Jurkat, Clone E6-1 (cell line): ENCODE measurements at places on chromosomes 1 and 21.

DNA sequence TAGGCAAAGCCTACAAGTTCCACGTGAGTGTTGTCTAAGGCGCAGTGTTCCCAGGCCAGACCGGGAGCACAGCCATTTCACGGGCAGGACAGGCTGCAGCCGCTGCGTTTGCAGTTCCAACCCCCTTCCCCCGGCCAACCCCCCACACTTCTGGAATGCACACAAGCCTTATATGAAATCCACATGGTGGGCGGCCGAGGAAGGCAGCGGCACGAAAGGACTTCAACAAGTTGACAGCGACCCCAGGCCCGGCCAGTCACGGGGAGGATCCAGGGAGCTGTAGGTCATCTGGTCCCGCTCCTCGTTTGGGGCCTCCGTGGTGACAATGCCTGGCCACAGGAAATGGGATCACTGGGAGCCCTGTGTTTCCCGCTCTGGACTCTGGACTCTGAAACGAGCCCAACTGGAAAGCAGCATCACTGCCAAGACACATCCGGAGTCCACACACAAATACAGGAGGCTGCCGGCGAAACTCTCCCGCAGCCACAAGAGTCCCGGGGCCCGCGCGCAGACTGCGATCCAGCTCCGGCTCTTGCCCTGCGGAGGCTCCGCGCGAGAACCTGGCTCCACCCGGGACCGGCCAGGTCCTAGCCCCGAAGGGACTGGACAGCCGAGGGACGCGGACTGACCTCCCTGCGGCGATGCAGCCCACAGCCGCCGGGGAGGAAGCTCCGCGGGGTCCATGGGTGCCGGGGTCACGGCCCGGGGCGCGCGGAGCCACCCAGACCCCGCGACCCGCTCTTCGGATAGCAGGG, 794 bp downstream of the NID1 start:
- no peak for DNase-seq

GRCh38 chr1:84603941-84604830, 29.9 kb upstream of the CTBS start:
- peak; percentile 25 for DNase-seq

DNA sequence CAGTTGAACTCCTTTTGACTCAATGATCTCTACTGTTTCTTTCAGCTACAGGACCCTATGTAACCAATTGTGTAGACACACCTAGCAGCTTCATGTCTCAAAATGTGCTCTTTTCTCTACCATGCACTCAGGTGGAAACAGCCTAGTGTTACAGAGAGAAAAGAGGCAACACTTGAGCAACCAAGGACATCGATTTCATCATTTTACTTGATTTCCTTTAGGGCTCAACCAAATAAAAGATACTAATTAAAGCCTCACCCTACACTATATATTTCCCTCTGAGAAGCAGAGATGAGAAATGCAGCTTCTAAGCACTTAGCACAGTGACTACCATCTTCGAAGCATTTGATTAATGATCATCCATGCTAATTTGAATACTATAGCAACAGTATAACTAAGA, 55.1 kb downstream of the PTGER3 start:
- DNase-seq, result no peak

DNA sequence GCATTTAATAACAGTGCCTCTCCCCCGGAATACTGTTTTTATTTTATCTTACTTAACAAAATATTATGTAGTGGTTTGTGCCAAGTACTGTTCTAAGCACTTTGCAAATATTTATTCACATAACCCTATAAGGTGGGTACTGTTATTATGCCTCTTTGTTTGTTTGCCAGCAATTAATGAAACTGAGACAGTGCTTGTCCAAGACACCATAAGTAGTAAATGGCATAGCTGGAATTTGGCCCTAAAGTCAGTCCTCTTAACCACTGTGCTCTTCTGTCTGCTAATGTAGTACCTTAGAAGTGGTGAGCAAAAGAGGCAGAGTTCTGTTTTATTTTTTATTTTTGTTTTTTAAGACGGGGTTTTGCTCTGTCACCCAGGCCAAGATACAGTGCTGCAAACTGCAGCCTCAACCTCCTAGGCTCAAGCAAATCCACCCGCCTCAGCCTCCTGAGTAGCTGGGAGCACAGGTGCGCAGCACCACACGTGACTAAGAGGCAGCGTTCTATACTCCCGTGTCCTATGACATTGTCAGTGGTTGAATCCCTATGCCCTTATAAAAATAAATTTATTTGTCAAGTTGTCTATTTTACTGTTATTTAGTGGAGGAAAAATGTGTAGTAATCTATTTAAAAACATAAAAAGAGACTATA, 165.8 kb downstream of the CLEC20A start:
- no peak for DNase-seq

DNA sequence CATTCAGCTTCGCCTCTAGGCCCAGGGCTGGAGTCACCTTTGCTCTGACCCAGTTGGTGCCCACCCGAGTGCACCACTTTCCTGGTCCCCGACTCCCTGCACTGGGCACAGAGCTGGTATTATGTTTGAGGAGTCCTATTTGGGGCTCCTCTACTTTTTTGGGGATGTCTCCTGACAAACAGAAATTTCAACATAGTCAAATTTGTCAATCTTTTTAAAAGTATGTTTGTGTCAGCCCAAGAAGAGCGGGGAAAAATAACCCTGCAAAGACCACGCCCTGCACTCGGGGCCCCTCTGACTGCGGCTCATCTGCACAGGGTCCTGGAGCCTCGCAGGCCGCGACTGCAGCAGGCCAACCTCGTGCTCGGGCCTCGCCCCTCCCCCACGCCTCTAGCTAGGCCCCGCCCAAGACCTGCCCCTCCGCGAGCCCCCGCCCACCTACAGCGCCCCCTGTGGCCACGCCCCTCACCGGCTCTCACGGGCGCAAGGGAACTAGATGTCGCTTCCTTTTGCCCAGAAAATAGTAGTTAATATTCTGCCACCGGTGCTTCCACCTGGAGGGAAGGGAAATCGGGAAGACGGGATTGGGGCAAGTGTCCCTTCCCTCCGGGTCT, 11.4 kb downstream of the FAM229A start:
- DNase-seq, result peak; percentile 76

DNA sequence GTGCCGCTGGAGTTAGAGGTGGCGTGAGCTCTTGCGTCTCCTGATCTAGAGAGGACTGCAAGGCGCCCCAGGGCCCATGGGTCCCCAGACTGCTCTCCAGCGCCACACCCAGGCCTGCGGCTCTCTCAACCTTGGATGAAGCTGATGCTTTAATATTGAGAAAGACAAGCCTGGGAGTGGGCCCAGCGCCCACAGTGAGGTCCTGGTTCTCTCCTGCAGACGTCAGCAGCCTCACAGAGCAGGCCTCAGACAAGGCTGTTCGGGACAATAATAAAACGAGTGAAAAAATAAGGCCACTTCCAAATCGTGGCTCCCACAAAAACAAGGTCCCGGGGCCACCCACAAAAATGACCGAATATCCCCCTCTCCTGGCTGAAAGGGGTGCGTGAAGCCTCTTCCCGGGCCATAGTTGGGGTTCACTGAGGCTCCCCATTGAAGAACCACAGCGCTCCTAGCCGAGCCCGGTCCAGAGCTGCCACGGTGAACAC, 6.0 kb upstream of the DNMT3L start:
- no peak for DNase-seq

GRCh38 chr1:206855859-206856258, 9.6 kb upstream of the IL20 start:
- no peak for DNase-seq

- peak; percentile 14 for DNase-seq
Observed at GRCh38 chr21:32757804-32758203, 13.8 kb downstream of the PAXBP1 start.

DNA sequence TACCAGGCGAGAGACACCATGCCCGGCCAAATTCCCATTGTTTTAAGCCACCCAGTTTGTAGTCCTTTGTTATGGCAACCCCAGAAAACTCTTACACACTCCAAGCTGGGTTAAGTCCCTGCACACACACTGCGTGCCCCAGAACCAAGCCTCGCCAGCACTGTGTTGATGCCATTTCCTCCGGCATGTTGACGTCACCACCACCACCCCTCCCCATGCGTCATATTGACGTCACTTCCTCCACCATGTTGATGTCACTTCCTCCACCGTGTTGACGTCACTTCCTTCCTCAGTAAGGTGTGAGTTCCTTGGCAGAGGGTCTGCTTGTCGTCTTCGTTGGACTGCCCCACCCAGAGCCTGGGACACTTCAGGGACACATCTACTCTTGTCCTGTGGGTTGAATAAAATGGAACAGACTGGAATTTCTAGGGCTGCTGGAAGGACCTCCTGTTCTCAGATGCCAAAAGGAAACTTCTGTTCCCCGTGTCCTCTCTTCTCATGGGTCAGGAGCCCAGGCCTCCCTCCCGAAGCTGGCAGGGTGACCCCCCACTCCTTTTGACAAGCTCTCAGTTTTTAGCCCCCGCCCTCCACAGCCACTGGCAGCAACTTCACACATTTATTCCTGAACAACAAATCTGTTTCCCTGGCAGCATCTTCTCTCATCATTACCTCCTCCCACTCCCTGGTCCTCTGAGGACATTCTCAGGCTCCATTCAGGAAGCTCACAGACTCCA, 643.3 kb downstream of the NPHP4 start:
- no peak for DNase-seq

GRCh38 chr1:202320081-202320405, 21.7 kb downstream of the UBE2T start:
- no peak for DNase-seq

DNA sequence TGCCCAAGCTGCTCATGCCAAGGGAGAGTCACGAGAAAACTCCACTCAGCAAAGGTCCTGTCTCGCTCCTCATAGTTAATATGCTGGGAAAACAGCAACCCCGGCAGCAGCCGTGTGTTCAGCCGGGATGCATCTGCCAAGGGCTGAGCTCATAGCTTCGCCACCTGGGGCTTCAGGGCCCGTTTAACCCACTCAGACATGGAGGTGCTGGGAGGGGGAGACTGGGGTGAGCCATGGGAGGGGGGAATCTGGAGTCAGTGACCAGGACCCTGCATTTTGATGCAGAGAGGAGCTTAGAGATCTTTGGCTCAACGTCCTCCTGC, 283.4 kb downstream of the PTPRU start:
- no peak for DNase-seq

- no peak for DNase-seq
Observed at GRCh38 chr1:44012941-44013609, 18.2 kb downstream of the SLC6A9 start.

- no peak for DNase-seq
Observed at GRCh38 chr21:14613486-14614224, 67.5 kb upstream of the SAMSN1 start.

DNA sequence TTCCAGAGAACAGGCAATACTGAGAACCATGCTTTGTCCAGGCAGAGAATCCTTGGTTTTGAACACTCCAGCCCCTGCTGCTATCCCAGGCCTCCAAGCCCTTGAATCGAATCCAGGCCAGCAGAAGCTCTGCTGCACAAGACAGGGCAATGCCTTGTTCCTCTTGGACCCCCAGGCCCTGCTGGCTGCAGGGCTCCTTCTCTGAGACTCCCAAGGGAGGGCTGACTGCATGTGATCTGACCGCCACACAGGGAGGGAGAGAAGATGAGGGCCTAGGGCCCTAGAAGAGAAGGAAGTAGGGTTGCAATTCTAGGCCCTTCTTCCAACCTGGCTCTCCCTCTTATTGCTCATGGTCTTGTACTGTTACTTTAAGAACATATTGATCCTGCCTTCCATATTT, 160.6 kb upstream of the EDN2 start:
- no peak for DNase-seq

DNA sequence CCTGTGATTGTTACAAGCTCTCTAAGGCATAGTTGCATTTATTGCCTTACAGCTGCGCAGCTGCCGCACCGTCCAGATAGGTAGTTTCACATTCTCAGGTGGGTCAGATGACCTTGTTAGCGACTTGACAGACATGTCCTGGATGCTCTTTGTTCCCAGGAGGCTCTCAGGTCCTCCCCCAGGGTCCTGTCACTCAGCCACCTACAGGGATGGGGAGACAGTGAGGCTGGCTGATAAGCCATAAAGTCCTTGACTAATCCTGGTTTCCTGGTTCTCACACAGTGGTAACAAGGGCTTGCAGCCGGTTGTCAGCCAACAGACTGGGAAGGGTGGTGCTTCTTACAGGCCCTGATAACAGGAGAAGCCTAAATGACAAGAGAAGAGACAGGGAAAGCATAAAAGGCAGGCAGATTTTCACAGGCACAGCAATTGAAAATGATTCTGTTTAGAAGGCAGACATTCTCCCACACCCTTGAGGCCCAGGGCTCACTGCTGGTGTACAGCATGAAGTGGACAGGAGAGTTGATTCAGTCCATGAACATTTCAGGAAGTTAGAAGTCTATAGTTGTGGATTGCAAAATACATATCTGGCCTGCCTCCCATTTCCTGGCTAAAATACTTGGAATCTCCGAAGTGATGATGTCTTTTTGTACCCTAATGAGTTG, 2.9 kb downstream of the ARF1 start:
- DNase-seq, result no peak

DNA sequence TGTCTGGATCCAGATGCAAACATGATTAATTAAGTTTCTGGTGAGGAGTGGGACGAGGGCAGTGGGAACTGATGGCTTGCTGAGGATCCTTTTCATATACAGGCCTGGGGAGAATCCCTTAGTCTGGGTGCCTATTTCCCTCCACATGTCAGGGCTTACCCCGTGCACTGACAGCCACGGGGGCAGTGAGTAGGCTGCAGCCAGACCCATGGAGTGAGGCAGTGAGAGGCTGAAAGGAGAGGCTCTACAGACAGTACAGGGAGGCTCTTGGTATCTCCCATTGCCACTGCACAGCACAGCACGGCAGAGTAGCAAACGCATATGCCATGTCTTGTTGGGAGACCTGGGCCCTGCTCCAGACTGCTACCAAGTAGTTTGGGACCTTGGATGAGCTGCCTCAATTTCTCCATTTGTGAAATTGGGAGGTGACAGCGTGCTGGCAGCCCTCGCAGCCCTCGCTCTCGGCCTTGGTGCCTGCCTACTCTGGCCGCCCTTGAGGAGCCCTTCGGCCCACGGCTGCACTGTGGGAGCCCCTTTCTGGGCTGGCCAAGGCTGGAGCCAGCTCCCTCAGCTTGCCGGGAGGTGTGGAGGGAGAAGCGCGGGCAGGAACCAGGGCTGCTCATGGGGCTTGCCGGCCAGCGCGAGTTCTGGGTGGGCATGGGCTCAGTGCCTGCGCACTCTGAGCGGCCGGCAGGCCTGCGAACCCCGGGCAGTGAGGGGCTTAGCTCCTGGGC, 35.3 kb upstream of the HAO2 start:
- DNase-seq, result no peak

- DNase-seq, result no peak
Observed at GRCh38 chr1:150249936-150250335, 7.6 kb upstream of the CA14 start.

DNA sequence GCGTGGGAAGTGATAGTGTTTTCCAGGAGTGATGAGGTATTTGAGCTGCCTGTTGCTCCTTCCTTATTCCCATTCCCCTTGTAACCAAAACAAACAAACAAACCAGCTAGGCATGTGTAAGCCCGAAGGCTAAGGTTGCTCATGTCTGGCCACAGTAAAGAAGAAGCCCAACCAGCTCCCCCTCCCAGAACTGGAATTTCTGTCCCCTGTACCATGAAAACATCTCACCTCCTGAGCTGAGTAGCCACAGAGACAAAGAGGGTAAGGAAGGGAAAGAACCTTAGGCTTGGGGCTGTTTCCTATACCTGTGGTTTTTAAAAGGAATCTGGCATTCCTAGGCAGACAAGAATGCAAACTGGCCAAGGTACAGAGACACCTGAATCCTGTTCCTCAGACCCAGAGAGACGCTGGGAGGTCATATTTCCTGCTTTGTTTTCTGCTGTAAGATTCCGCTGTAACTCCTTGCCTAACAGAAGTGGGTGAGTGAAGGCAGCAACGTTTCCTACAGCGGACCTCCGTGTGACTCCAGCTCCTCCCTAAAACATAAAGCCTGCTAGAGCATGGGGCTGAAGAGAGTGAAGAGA, 41.7 kb upstream of the RAB4A start:
- no peak for DNase-seq
